Skin of body (tissue), 3 donors: ENCODE measurements at places on chromosomes 3 and 15. TPM values are rescaled to one million over a fixed set of nuclear protein-coding genes. Genes with fewer than 3 reads are reported as not detected.

DNA sequence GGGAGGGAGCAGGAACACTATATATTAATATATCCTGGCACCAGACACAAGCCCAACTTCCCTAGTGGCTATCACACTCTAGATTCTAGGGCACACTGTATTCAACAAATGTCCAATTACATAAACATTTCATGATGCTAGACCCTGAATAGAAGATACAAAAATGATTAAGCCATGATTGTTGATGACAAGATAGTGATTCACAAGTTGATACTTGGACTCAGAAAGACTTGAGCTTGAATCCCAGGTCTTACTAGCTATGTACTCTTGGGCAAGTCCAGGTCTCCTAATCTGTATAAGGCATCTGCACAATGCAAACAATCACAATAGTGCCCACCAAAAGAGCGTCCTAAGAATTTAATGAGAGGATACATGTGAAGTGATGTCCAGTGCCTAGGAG is 10.0 kb upstream of the SNTN start:
- no peak for DNase-seq

DNA sequence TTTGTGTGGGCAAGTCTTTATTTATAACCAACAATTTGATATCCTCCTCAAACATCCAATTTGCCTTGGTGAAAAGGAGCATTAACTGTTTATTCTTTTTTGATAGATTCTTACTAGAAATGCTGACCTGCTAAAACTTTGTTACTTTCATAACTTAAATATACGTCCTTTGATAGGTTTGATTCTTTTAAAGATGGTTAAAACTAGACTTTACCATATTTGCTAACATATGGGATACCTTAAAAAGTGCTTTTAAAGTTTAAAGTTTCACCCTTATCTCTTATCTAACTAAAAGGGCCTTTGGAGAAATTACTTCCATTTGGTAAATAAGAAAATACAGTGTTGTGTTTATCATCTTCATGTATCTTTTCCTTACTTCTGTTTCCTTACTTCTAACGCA is 266.6 kb upstream of the UBE2E1 start:
- no peak for DNase-seq

DNA sequence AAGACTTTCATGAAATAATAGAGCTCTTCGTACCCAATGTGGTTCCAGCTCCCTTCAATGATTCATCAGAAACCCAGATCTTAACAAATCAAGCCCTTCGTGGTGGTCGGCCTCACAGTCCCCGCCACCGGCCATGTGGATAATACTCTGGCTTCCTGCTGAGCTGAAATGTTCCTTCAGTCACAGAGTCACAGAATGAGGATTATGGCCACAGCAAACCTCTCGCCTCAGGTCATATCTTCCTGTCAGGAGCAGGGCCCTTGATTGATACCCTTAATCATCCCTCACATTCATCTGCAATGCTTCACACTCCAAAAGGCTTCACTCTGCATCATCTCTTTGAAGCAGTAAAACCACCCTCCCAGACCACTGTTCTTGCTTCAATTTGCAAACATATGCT is 452.6 kb downstream of the OCA2 start:
- no peak for DNase-seq

GRCh38 chr15:33834892-33835743 is 133.2 kb upstream of the CHRM5 start:
- DNase-seq, result no peak

DNA sequence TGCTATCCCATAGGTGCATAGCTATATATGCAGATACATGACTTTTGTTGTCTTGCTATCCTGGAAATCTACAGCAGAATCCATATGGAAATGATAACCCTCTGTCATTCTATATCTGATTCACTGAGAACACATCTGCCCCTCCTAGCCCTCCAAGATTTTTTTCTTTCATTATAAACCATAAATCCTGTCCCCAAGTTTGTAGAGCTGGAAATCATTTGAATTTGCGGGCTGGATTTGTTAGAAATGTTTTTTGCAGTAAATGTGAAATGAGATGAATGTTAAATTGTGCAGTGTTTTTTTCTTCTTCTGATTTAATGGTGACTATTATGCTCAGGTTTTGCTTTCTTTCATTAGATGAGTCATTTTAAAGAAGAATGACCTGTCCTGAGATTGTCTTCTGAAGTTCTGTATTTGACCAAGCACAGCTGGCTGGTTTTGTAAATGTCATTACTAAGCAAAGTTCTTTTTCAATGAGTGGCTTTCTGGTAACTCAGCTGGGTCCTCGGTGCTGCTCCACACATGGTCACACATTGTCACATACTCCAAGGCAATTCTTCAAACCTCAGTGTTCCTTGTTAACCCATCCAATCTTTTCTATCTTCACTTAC is 25.3 kb upstream of the ABHD17C start:
- DNase-seq, result peak; percentile 74

DNA sequence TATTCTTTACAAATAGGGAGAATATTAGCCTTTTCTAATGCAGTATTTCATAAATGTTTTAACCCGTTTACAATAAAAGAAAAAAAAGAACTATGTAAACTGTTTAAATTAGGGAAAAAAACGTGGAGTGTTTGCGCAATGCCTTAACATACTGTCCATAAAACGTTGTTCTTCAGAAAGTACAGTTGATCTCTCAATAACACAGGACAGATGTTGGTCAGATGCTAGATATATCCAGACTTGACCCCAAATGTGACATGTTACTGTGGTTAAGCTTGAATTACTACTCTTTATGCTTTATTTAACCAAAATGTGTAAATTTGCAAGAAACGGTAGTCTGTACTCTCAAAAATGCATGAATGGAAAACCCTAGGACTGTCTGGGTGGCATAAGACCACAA is 110.3 kb downstream of the PLOD2 start:
- DNase-seq, result no peak

GRCh38 chr3:141070229-141070628 is 19.1 kb downstream of the SPSB4 start:
- DNase-seq, result no peak

DNA sequence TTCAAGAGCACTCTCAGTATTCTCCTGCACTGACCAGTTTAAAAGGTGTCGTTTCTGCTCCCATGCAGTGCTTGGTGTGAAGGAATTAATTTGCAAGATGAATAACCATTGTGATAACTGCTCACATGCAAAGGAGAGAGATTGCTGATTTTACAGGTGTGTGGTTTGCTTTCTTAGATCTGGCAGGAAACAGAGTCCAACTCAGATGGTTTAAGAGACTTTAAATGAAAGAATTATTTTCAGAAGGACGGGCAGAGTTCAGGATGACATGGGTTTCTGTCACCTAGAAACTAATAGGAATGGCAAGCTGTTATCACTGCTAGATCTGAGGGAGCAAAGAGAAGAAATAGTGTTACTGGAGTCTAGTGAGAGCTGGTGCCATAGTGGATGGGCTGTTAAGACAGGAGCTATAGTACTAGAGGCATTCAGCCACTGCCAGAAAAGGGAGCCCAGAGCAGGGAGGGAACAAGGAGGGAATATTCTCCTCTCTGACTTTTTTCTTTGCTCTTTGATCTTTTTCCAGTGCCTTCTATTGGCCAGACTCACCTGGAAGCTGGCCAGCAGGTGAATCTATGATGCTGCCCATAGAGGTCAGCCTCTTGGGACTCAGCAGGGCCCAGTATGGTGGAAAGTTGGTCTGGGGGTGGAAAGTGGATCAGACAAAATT is 14.9 kb downstream of the ATXN7 start:
- DNase-seq, result no peak

- DNase-seq, result no peak
Observed at GRCh38 chr15:90072978-90073640, 29.2 kb downstream of the IDH2 start.

DNA sequence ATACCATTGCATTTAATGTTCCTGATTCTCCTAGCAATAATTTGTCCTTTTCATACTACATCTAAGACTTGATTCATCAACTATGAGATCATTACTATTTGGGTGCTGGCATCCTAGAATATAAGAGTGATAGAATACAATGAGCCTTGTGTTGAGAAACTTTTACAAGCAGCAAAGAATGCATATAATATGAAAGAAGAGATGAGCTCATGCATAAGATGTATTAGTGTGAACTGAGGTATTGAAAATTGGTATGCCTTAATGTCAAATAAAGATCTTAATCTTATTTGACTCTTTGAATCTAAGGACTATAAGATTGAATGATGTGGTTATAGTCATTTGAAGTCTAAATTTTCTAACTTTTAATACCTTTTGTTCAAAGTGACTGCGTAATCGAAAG is 220.0 kb upstream of the ARHGEF26 start:
- DNase-seq, result peak; percentile 6

- DNase-seq, result no peak
Observed at GRCh38 chr3:39850716-39851032, 41.3 kb downstream of the MYRIP start.

DNA sequence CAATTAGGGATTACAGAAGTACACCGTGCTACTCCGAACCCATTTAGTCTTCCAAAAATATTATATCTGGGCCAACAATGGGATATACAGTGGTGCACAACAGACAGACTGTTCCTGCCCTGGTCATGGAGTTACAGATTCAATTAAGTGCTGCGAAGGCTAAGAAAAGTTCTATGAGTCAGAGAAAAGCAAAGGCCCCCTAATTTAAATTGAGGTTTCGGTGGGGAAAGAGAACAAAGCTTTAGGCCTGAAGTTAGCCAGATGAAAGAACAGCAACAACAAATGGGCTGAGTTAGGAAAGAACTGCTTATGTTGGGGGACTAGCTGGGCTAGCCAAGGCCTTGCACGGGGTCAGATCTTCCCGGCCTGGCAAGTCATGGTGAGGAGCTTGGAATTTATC is 131.8 kb downstream of the MDFIC2 start:
- DNase-seq, result no peak

DNA sequence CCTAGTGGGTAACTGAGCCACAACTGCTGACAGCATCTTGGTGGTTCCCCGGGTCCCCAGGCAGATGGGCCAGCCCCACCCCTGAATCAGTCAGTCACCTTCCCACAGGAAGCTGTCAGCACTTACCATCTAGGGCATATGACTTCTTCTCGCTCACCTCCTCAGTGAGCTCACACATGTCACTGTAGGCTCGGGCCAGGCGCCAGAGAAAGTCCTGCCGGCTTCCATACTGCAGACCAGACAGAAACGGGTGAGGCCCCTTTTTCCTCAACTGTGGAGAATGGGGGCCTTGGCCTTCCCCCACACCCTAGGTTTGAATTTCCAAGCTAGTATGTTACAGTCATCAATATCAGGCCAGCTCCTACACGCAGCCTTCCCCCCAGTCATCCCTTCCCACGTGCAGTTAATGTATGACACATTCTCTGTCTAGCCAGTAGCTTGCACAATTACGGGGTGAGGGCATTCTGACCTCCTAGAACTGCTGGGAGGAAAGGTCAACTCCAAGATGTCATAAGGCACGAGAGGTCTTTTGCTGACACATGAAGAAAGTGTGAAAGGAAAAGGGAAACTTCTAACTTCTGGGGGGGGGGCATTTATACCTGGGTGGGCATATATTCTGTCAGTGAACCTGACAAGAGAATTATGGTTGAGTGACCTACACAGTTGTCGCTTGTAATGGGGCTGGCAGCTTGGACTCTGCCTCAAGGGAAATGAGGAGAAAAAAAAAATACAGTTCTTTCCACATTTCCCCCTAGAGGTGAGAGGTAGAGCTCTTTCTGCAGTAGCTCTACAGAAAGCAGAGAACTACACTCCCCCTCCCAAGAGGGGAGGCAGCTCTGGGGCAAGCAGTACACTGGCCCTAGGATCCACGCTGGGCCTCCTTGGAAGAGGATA is 10.9 kb downstream of the RMDN3 start:
- no peak for DNase-seq

DNA sequence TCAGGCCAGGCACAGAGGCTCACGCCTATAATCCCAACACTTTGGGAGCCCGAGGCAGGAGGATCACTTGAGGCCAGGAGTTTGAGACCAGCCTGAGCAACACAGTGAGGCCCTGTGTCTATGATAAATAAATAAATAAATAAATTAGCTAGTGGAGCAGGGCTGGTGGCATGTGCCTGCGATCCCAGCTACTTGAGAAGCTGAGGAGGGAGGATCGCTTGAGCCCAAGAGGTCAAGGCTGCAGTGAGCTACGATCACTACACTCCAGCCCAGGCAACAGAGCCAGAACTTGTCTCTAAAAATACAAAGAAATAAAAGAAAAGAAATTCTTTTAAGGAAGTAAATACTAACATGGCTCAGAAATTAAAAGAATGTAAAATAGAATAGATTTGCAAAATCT is 91.8 kb downstream of the LIPC start:
- DNase-seq, result no peak

DNA sequence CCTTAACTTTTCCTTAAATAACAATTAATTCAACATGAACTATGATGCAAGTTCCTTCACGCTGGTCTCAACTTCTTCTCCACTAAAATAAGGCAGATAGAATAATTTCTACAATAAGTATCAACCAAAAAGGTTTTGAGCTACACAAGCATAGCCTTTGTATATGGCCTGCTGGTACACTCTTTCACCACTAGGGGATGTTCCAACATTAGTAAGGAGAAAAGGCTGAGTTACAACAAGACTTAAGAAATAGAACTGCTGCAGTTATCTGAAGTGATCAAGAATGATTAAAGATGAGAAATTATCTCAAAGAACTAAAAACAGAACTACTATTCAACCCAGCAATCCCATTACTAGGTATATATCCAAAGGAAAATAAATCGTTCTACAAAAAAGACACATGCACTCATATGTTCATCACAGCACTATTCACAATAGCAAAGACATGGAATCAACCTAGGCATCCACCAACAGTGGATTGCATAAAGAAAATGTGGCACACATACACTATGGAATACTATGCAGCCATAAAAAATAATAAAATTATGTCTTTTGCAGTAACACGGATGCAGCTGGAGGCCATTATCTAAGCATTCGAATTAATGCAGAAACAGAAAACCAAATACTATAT is 14.4 kb downstream of the ATP13A3 start:
- DNase-seq, result peak; percentile 31

DNA sequence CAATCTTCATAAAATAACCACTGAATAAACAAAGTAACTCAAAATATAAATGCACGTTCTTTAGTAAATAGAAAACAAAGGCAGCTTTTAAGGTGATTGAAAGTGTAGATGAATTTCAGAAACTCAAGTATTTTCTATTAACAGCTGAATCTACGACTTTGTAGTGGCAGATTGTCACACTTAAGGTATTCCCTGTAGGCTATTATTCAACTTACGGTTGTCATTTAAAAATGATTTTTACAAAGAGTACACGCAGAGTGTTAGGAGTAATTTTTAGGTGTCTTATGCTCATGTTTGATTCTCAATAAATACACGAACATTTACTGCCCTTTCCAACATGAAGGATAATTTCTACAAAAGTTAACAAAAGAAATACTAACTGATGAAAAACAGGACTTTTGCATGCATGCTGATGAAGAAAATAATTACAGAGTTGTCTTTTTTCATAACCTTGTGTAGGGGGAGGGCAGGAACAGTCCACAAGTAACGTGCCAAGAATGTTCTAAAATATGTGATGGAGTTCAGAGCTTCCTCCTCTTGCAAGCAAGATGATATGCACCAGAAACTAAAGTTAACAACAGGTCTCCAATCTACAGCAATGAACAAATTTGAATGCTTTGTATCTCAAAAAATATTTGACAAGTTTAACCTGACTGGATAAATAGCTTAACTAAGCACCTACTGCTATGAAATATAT is 16.7 kb downstream of the DCBLD2 start:
- no peak for DNase-seq

FETUB gene
- total RNA-seq, result 0.49 TPM

NRROS gene
- total RNA-seq, result 3.9 TPM

CKMT1A gene
- 7.1 TPM for total RNA-seq

IQCF5 gene
- not detected for total RNA-seq

MYO1E gene
- total RNA-seq, result 58.8 TPM

DPPA2 gene
- total RNA-seq, result not detected

EPHA3 gene
- 11.0 TPM for total RNA-seq
